ENCODE measurements at places on chromosomes 13 and 19. TPM values are rescaled to one million over a fixed set of nuclear protein-coding genes. Genes with fewer than 3 reads are reported as not detected.

- H3K4me1 ChIP-seq, result no peaks in the 10 kb centered on the region
- peaks cover 42% of the 10 kb centered on the region for H3K27me3 ChIP-seq
- no peak overlapping the region for H3K4me3 ChIP-seq
- DNase-seq, result no peak
Measured at GRCh38 chr19:42054205-42054604, 15.8 kb downstream of the GRIK5 start.

- peaks cover 3% of the 10 kb centered on the region for H3K27me3 ChIP-seq
- peak; percentile 2 for DNase-seq
- H3K27ac ChIP-seq, result no peak overlapping the region
- no peaks in the 10 kb centered on the region for H3K36me3 ChIP-seq
Measured at GRCh38 chr13:60369242-60369641, 27.8 kb upstream of the TDRD3 start.

The IRF3 gene
- 39.6 TPM for total RNA-seq

DNA sequence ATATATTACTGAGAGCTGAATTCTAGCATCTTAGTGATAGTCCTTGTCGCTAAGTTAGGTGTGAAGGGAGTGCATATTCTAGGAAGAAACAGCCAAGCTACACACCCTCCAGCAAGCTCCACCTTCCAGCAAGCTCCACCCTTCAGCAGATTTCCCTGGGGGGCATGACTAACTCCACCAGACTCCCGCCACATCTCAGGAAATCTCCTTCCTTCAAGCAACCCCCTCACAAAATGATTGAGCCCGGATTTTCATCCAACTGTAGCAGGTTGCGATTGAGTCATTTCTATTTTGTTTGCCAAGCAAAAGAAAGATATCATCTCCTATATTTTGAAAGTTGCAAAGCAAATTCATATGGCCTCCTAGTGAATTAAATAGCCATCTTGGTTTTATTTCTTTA, 162.1 kb upstream of the TMTC4 start:
- no peak overlapping the region for H3K27ac ChIP-seq
- DNase-seq, result no peak
- H3K4me3 ChIP-seq, result no peak overlapping the region
- H3K4me1 ChIP-seq, result no peaks in the 10 kb centered on the region
- H3K36me3 ChIP-seq, result no peaks in the 10 kb centered on the region

DNA sequence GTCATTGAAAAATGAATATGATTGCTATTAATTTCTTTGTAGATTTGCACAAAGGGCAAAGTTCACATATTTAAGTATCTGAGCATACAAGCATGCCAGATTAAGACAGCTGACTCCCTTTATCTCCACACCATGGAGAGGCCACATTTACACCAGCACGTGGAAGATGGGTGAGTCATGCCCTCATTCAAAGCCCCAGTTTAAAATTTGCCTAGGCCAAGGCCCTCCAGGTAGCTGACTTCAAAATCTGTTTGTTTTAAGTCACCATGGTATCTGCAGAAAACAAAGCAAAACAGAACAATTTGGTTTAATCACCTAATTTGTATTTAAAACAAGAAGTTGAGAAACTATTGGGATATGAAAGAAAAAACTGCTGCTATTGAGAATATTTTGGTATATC, 109.2 kb downstream of the ESD start:
- no peaks in the 10 kb centered on the region for H3K27me3 ChIP-seq
- no peak overlapping the region for H3K27ac ChIP-seq
- peak; percentile 46 for DNase-seq
- peaks cover 7% of the 10 kb centered on the region for H3K4me1 ChIP-seq

DNA sequence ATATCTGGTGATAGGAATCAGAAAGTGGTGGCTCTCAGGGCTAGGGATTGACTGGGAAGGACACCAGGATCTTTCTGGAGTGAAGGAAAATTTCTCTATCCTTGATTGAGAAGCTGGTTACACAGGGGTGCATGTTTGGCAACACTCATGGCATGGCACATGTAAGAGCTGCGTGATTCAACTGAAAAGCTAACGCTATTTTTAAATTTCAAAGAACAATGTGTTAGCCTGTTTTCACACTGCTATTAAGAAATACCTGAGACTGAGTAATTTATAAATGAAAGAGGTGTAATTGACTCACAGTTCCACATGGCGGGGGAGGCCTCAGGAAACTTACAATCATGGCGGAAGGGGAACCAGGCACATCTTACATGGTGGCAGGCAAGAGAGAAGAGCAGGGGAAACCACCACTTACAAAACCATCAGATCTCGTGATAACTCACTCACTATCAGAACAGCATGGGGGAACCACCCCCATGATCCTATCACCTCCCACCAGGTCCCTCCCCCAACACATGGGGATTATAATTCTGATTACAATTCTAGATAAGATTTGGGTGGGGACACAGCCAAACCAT, 7.4 kb downstream of the SIGLEC8 start:
- H3K27ac ChIP-seq, result no peak overlapping the region
- DNase-seq, result no peak

The FFAR1 gene
- not detected for total RNA-seq

GRCh38 chr13:97058391-97058790, 64.1 kb upstream of the OXGR1 start:
- H3K27me3 ChIP-seq, result peaks cover 11% of the 10 kb centered on the region
- H3K4me1 ChIP-seq, result no peaks in the 10 kb centered on the region
- H3K27ac ChIP-seq, result no peak overlapping the region
- H3K36me3 ChIP-seq, result no peaks in the 10 kb centered on the region
- DNase-seq, result no peak

The CYP2S1 gene
- 0.83 TPM for total RNA-seq

The NTN5 gene
- total RNA-seq, result not detected

The KXD1 gene
- total RNA-seq, result 66.7 TPM

The PIP5K1C gene
- 13.6 TPM for total RNA-seq

- no peaks in the 10 kb centered on the region for H3K27me3 ChIP-seq
- DNase-seq, result peak; percentile 98
- no peaks in the 10 kb centered on the region for H3K36me3 ChIP-seq
- H3K4me1 ChIP-seq, result peaks cover under 1% of the 10 kb centered on the region
- H3K4me3 ChIP-seq, result peak within 1 kb of the TSS; percentile 64
- H3K27ac ChIP-seq, result no peak within 1 kb of the TSS
Measured at GRCh38 chr19:6110360-6110977, at the start of gene RFX2. RFX2 (minus strand) TSS chr19:6110500; CDS start chr19:6047496, 63,004 bp downstream.

DNA sequence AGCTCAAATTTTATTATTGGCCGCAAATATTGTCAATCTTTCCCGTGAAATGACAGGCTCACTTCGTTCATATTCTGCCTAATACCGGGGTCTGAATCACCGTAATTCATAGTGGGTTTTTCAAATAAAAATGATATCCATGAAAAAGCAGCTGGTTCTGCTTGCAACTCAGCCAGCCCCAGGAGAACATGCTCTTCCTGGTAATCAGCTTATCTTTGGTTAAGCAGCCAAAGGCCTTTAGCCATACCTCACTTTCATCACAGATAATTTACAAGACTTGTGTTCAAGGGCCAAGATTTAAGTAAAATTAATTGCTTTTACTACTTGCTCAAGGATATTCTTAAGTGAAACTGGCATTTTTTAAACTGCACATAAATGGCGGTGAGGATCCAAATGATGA, 22.5 kb downstream of the RNASEH2B start:
- H3K27me3 ChIP-seq, result no peaks in the 10 kb centered on the region
- no peak overlapping the region for H3K4me3 ChIP-seq
- DNase-seq, result no peak

DNA sequence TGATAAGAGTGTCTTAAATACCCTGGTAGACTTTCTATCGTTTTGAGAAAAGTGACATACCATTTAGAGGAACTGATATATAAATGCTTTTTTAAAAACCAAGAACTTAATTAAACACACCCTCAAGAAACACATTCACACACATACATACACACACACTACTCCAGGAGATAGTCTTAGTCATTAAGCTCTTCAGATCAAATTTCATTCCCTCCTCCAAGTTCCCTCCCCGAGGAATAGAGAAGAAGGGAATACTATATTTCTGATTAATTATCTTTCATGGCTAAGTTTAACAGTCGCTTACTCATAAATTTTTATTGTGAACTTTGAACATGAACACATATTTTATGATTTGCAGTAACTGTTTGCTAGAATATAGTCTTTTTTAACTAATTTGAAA, 1109.5 kb downstream of the SLITRK1 start:
- no peak overlapping the region for H3K4me3 ChIP-seq
- no peaks in the 10 kb centered on the region for H3K27me3 ChIP-seq
- peak; percentile 47 for DNase-seq
- H3K4me1 ChIP-seq, result no peaks in the 10 kb centered on the region
- H3K36me3 ChIP-seq, result no peaks in the 10 kb centered on the region

The HIF3A gene
- not detected for total RNA-seq

The B3GLCT gene
- 4.5 TPM for total RNA-seq

GRCh38 chr19:39780894-39781293, 2.2 kb downstream of the LEUTX start:
- H3K27me3 ChIP-seq, result peaks cover 5% of the 10 kb centered on the region
- no peaks in the 10 kb centered on the region for H3K36me3 ChIP-seq
- H3K4me3 ChIP-seq, result no peak overlapping the region
- DNase-seq, result no peak
- H3K4me1 ChIP-seq, result no peaks in the 10 kb centered on the region

The NPHS1 gene
- not detected for total RNA-seq

The APOC4 gene
- not detected for total RNA-seq

DNA sequence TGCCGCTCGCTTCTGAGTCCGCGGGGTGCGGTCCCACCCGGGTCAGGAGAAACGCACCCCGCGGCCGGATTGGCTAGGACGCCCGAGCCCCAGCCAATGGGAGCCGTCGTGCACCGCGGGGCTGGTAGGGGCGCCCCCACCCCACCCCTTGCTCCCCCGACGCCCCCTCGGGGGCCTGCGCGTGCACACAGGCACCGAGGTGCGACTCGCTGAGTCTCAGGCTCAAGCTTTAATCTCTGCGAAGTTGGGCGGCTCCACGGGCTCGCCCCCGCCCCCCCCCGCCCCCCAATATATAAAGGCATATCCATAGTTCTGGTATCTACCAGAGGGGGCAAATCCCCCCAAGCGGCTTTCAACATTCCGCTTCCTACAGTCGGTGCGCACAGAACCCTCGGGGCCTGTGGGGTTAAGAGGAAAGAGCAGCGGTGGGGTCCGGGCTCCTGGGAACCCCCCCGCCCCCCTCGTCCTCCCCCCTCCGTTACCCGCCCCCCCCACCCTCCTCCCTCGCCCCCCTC, at the start of gene COX6B2:
TSS of gene COX6B2 (minus strand) at position 22 of the 515 bp plus-strand sequence. CDS start 198 bp downstream, outside the sequence.
- no peaks in the 10 kb centered on the region for H3K36me3 ChIP-seq
- H3K4me3 ChIP-seq, result peak within 1 kb of the TSS; percentile 65
- DNase-seq, result no peak
- peak within 1 kb of the TSS; percentile 21 for H3K27ac ChIP-seq
- peaks cover 43% of the 10 kb centered on the region for H3K27me3 ChIP-seq
- peaks cover 5% of the 10 kb centered on the region for H3K4me1 ChIP-seq

The NOVA2 gene
- not detected for total RNA-seq

The ANKLE1 gene
- total RNA-seq, result 0.28 TPM

DNA sequence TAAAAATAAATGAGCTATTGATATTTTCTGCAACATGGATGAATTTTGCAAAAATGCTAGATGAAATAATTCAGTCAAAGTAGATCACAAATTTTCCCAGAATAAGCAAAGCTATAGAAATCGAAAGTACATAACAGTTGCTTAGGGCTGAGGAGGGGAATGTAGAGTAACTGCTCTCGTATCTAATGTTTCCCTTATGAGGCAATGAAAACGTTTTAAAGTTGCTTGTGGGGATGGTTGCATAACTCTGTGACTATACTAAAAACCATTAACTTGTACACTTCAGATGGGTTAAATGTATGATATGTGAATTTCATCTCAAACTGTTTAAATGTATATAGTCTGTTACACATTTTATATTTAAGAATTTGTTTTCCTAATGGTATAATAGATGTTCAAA, 231.7 kb downstream of the GGACT start:
- H3K27ac ChIP-seq, result no peak overlapping the region
- H3K36me3 ChIP-seq, result no peaks in the 10 kb centered on the region
- no peaks in the 10 kb centered on the region for H3K4me1 ChIP-seq
- no peak overlapping the region for H3K4me3 ChIP-seq
- no peaks in the 10 kb centered on the region for H3K27me3 ChIP-seq

DNA sequence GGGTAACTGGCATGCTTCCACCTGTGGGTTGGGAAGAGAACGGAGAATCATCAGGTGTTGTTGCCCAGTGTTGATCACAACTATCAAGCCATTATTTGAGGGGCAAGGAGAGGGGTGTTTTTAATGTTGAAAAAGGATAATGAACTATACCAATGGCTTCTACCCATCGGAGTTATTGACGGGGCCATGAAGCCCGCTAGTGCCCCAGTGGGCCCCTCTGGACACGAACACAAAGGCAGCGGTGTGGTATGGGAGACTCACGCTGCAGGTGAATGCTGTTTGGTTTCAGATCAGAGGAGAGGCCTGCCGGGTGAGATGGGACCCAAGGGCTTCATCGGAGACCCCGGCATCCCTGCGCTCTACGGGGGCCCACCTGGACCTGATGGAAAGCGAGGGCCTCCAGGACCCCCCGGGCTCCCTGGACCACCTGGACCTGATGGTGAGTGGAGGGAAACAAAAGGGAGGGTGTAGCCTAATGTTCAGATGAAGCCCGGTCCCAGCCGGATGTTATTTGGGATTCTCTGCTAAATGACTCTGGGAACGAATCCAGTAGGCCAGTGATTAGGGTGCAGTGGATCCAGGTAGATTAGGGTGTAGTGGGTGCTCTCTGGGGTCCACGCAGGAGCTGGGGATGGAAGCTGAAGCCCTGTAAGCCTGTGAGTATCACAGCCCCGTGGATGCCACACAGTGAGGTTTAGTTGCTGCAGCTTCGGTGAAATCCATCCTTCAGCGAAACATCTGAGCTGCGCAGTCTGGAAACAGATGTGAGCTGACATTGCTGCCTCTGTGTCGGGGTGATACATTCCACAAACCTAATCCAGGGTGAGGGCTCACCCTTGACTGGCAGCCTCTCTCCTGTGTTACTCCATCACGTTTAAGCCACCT, 111.3 kb downstream of the RAB20 start:
- no peak for DNase-seq
- H3K4me1 ChIP-seq, result peaks cover 11% of the 10 kb centered on the region
- no peaks in the 10 kb centered on the region for H3K27me3 ChIP-seq
- peaks cover 69% of the 10 kb centered on the region for H3K36me3 ChIP-seq
- no peak overlapping the region for H3K4me3 ChIP-seq

DNA sequence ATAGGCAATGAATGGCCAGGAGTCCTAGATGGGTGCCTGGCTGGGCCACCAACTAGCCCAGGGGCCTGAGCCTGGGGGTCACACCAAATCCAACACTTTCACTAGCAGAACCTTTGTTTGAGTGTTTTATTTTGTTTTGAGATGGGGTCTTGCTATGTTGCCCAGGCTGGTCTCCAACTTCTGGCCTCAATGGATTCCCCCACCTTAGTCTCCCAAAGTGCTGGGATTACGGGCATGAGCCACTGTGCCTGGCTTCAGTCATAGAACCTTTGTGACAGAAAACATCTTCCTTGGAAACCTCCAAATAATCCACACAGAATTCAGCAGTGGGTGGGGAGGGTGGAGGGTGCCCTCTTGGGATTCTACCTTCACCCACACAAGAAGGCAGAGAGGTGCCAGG, 6.1 kb downstream of the PRKACA start:
- H3K27me3 ChIP-seq, result no peaks in the 10 kb centered on the region
- H3K27ac ChIP-seq, result no peak overlapping the region
- no peak for DNase-seq
- peaks cover 2% of the 10 kb centered on the region for H3K36me3 ChIP-seq
